GM23338 (cell line): ENCODE measurements at places on chromosomes 12 and 14. TPM values are rescaled to one million over a fixed set of nuclear protein-coding genes. Genes with fewer than 3 reads are reported as not detected.

Gene NTN4
- total RNA-seq: 3.3 and 3.8 TPM in 2 replicates

DNA sequence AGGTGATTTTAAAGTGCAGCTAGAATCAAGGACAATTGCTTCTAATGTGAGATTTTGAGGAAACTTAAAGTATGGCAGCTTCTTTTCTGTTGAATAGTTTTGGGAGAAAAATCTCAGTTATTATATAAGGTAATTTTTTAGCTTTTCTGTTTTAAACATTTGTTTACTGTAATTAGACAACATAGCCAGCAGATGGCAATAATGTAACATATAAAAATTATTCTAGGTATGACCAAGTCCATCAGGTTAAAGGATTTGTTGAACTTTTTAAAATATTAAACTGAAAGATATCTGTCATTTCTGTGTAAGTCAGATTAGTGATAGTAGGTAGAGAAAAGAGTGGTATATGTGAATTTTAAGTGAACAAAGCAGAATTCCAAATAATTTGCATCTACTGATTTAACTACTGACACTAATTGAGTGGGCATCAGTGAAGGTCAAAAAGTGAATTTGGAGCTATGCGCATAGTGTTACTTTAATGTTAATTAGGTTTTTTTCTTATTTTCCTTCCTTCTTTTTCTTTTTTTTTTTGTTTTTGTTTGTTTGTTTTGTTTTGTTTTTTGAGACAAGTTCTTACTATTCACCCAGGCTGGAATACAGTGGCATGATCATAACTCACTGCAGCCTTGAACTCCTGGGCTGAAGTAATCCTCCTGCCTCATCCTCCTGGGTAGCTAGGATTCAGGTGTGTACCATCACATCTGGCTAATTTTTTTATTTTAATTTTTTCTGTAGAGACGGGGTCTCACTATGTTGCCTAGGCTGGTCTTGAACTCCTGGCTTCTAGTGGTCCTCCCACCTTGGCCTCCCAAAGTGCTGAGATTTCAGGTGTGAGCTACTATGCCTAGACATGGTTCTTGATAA is 18.6 kb downstream of the PRORP start:
- peak; percentile 31 for DNase-seq

Gene PLEKHH1
- total RNA-seq: 30.6 and 33.9 TPM in 2 replicates

Gene TAS2R10
- total RNA-seq: 1.1 and 3.6 TPM in 2 replicates

DNA sequence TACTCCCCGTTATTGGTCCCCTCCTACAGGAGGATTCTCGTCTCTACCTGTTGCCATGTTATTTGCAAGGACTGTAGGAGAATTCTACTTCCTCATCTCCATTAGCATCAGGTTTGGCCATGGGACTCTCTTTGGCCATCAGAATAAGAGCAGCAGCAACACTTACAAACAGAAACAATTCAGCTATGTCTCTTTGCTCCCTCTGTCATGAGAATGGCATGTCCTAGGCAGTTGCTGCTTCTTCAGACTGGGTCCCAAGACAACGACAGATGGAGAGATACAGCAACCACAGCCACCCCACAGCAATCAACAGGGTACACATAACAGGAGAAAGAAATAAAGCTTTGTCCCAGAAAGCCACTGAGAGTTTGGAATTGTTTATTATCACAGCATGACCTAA is 19.7 kb downstream of the SLC41A2 start:
- no peak for DNase-seq
